ENCODE measurements at places on chromosomes 2 and 18. TPM values are rescaled to one million over a fixed set of nuclear protein-coding genes. Genes with fewer than 3 reads are reported as not detected.

Gene PCARE
- not detected for total RNA-seq

Gene MGAT4A
- total RNA-seq, result 0.36 TPM

Gene UGT1A5
- not detected for total RNA-seq

Gene CCDC85A
- total RNA-seq, result 0.29 TPM

Gene UGT1A4
- total RNA-seq, result not detected

Gene C1QL2
- not detected for total RNA-seq

Gene ABCG5
- not detected for total RNA-seq

Gene SERPINB11
- not detected for total RNA-seq

Gene LDAH
- 17.4 TPM for total RNA-seq

Gene RAD51AP2
- not detected for total RNA-seq

Gene GPAT2
- total RNA-seq, result 2.2 TPM

Gene TET3
- 8.0 TPM for total RNA-seq

Measured in osteoblast (primary cell).